ENCODE measurements at places on chromosomes 7 and 10. TPM values are rescaled to one million over a fixed set of nuclear protein-coding genes. Genes with fewer than 3 reads are reported as not detected.

The AUTS2 gene
- 10.3 TPM for total RNA-seq

The GIMAP6 gene
- 22.1 TPM for total RNA-seq

The TECPR1 gene
- total RNA-seq = 20.9 TPM

DNA sequence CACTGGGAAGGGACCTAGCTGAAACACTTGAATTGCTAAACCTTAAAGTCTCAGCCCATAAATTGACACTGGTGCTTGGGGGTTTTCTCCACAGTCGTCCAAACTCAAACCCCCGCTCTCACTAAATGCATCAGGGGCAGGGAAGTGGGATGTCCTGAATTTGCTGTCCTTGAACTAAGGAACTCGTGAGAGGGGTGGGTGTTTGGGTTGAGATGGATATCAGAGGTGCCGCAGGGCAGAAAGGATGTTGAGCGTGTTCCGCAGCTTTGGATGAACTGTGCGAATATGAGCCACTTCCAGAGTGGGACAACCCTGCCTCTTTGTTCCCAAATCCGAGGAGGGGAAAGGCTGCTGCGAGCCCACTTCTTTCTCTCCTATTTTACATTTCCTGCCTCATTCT, 90.3 kb upstream of the LYZL2 start:
- no peak for DNase-seq

- no peak for DNase-seq
These were observed 143.6 kb downstream of the AGMO start for GRCh38 chr7:15418264-15418663.

DNA sequence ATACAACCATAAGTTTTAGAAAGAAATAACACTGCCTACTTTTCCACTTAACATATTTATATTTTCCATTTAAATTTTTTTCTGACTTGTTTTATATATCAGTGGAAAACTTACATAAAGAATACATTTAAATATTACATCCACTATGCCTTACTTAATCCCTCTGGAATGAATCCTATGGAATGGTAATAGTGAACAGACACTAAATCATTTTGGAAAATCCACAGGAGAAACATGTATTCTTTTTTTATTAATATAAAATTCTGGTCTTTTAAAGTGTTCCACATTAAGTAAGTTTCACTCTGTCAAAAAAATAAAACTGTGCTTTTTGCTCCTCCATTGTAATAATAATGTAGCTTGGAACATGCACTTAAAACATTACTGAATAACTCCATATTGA, 236.8 kb upstream of the LRRN3 start:
- no peak for DNase-seq

DNA sequence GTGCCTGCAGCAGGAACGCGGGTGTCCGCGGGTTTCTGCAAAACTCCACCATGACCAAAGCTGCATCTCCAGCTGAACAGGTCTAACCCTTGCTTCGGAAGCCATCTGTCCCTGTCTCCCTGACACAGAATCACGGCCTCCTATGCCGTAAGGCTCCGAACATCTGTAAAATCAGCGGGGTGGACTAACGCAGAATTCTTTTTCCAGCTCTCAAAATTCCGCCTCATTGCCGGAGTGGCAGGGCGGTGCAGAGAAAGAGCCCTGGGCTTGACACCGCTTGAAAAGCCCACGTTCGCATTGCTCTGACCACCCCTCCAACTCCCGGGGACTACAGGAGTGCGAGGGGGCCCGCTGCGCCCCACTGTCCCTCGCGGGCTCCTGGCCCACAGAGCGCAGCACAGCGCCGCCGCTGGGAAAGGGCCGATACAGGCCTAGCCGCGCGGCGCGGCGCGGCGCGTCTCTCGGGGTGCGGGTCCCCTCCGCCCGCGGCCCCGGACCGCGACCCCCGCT, 409 bp downstream of the DNMBP start:
- no peak for DNase-seq

- DNase-seq = peak; percentile 62
These were observed 816 bp downstream of the PSMG3 start for GRCh38 chr7:1569016-1569415.

DNA sequence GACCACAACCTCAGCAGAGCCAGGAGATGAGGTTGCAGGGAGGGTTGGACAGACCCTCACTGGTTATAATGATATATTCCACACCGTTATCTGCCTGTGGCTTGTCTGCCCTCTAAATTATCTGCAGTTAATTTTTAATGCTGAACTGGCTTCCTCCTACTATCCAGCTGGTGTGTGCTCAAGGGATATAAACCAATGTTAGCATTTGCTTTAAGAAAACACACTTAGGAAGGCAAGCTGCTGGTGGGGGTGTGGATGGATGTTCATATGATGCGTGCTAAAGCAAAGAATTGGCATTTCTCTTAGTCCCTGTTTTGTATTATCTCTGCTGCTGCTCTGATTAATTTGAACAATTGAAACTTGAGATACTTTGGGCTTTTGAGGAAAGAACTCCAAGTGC, 132.2 kb upstream of the NPVF start:
- no peak for DNase-seq

- DNase-seq = peak; percentile 63
These were observed 119.3 kb upstream of the ZNF746 start for GRCh38 chr7:149616898-149617297.

DNA sequence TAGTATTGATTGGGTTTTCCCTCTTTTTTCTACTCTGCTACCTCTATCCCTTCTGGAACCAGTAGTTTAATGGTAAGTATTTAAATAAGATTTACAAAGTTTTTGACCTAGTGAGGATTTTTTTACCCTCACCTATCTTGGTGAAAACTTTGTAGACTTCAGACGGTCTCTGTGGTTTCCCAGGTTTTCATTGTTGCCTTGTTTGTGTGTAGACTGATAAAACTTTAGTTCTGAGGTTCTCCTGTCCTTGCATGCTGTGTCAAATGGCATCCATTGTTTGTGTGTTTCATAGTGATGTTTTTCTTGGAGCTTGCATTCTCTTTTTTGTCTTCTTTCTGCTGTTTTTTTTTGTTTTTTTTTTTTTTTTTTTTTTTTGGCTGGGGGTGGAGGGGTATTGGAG, 22.6 kb downstream of the ZNRF2 start:
- no peak for DNase-seq

The SH2B2 gene
- 2.8 TPM for total RNA-seq

The ASZ1 gene
- total RNA-seq = not detected

GRCh38 chr10:102312683-102313082, 67.4 kb downstream of the GBF1 start:
- no peak for DNase-seq

The PLAU gene
- 5.1 TPM for total RNA-seq

The IDI2 gene
- total RNA-seq = 0.23 TPM

DNA sequence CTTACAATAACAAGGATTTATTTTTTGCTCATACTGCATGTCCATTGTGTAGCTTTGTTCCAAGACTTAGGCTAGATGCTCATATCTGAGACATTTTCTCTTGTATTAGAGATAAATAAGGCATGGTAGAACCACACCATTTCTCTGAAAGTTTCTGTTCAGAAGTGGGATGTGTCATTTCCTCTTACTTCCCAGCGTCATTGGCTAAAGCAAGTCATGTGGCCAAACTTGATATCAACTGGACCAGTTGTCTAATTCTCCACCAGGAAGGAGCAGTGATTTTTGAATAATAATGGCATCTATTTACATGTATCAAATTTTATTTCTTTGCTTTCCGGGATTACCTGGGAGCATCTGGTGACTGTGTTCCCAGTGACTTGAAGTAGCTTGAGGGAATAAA, 38.3 kb downstream of the AHCYL2 start:
- DNase-seq = no peak

GRCh38 chr10:28327491-28327880, 24.6 kb upstream of the MPP7 start:
- no peak for DNase-seq

GRCh38 chr10:58266003-58266825, 1.5 kb downstream of the IPMK start:
- no peak for DNase-seq

GRCh38 chr7:131649003-131649541, 92.6 kb upstream of the PODXL start:
- no peak for DNase-seq

GRCh38 chr7:99005776-99006175, 127.4 kb downstream of the TRRAP start:
- DNase-seq = no peak

GRCh38 chr7:26034391-26034790, 117.6 kb upstream of the NFE2L3 start:
- DNase-seq = no peak

The PHYHIPL gene
- not detected for total RNA-seq

DNA sequence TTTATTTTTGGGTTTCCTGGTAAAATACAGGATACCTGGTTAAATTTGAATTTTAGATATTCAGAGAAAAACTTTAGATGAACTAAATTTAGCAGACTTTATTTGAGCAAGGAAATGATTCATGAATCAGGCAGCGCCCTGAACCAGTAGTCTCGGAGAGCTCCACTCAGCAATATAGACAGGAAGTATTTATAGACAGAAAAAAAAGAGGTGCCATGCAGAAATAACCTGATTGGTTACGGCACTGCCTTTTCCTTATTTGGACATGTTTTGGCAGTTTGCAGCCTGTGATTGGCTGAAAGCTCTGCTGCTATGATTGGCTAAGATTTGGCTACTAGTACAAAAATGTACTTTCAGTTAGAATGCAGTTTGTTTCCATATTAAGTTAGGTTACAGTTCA, 198.3 kb upstream of the DKK1 start:
- DNase-seq = no peak

The PAX4 gene
- total RNA-seq = not detected

The NRCAM gene
- total RNA-seq = 0.59 TPM

The CCDC3 gene
- total RNA-seq = 16.0 TPM

The LRRC27 gene
- total RNA-seq = 5.7 TPM

GRCh38 chr7:64654796-64655548, 11.0 kb upstream of the ZNF107 start:
- no peak for DNase-seq

- no peak for DNase-seq
These were observed 11.1 kb downstream of the ZNF316 start for GRCh38 chr7:6648066-6648814.

The ARHGEF5 gene
- 4.3 TPM for total RNA-seq

The FRAT1 gene
- total RNA-seq = 6.6 TPM

The PTPN12 gene
- 39.2 TPM for total RNA-seq

The DGKI gene
- total RNA-seq = 7.7 TPM

The CUBN gene
- 0.91 TPM for total RNA-seq

The RAMP3 gene
- 45.5 TPM for total RNA-seq

The ADO gene
- total RNA-seq = 24.6 TPM

DNA sequence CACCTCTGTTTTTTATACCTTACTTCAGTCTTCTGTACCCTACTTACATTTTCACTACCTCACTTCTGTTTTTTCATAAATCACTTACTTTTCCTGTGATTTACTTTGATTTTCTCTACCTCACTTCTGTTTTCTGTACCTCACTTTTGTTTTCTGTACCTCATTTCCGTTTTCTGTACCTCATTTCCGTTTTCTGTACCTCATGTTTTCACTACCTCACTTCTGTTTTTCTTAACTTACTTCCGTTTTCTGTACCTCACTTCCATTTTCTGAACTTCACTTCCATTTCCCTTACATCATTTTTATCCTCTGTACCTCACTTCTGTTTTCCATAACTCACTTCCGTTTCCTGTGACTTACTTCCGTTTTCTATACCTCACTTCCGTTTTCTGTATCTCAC, 492.0 kb upstream of the AKR1E2 start:
- DNase-seq = no peak

DNA sequence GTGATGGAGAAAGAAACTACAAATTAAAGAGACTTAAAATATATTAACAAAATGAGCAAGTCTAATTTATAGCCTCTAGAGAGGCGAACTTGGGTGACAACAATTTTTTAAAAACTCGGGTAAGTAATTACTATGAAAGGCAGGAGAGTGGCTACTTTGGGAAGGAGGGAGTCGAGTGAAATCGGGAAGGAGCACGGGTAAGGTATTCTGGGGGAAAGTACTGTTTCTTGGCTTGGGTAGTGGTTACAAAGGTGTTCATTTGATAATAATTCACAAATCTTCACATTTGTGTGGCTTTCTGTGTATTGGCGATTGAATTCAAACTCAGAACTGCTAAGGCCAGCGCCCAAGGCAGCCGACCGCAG, 32.9 kb upstream of the GRID1 start:
- DNase-seq = no peak

The PIK3CG gene
- 2.3 TPM for total RNA-seq

DNA sequence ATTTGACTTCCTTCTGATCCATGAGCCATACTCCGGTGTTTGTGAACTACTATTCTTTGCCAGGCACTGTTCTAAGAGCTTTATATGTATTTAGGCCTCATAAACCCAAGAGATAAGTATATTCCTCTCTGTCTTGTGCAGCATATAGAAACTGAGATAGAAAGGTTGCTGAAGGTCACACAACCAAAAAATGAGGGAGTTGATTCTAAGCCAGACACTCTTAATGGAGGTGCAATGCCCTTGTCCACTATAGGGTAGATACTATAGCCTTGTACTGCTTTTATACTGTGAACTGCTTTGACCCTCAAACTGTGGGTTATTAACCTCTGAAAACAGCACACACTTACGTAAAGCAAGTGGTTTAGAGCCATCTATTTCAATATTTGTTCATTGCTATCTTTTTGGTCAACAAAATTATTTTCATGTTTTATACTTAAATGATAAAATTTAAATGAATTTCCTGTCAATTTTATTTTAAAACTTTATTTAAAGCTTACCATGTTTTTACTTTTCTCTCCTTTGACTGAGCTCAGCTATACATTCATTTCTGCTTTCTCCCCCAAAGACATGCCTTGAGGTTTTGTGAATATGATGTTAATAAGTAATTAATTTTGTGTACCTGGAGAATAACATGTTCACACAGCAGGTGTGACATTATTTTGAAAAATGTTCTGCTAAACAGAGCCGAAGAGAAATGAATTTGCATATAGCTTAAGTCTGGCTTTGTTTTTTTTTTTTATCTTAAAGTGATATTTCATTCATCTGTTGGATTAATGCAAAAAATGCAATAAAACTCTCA, 687.3 kb downstream of the DNAJB9 start:
- DNase-seq = no peak

The NODAL gene
- not detected for total RNA-seq
